ENCODE measurements at places on chromosomes 1 and 21.

- no peak for DNase-seq
These were observed 9.4 kb upstream of the XCL1 start for GRCh38 chr1:168567007-168567406.

DNA sequence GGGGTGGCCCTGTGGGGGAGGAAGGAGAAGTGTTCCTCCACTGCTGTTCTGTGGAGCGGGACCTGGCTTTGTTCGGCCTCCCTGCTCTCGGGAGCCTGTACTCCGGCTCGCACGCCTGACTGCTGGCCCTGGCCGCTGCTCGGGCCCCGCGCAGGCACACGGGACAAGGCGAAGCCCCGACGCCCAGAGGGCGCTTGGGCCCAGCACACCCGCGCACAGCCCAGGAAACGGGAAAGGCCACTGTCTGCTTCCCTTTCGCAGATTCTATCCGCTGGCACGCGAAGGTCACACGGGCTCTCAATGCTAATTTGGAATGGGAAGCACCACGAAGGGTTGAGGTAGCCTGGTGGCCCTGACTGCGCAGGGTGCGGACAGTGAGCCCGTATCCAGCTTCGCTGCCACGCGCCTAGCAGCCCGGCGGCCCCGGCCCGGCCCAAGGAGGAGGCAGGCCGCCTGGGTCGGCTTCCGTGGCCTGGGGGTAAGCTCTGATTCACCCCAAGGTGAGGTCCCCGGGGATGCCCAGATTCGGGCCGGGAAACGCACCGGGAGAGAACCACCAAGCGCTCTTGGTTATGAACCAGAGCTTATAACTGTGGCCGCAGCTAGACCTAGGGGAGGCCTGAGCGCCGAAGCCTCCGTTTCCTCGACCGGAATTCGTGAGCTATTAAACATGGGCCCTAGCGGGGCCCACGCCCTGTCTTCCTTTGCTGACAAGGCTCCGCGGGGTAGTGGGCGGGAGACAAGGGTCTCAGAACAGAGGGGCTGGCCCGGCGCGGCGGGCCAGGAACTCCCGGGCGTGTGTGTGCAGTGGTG lies 19.7 kb upstream of the TBX15 start:
- DNase-seq = peak; percentile 16

DNA sequence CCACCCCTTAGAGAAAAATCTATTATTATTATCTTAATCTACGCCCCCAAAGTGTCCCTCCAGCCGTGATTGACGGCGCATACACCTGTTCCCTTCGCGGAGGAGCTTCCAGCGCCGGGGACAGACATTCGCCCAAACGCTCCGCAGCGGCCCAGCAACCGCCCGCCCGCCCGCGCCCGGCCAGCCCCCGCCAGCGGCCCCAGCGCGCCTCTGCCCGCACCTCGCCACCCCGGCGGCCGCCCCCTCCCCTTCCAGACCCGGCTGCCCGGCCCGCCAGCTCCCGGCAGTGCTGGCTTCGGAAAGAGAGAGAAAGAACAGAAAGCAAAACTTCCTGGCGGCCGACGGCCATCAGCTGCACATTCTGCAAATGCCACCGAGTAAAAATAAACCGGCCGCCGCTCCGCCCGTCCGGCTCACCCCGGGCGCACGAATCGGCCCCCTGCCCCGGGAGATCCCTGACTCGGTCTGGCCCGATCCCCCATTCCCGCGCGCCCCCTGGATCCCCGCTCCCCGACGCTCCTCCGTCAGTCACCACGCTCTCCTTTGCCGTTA lies 1.6 kb downstream of the CASZ1 start:
- peak; percentile 30 for DNase-seq

DNA sequence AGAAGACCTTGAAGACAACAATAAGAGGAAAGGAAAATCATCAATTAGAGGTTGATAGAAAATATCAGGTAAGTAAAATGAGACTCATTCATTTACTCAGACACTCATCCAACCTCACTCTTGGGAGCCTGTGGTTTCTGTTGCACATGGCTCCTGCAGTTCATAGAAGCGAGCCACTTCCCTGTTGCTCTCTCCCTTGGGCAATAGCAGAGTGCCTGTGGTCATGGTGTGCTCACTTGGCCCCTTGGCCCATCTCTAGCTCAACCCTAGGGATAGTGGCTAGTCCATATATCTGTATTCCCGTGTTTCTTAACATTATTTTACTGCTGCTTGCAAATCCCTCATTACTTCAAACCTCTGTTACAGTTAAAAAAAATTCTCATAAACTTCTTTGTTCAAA lies 368.6 kb downstream of the PTPRC start:
- DNase-seq = no peak

GRCh38 chr1:55255901-55256300 lies 40.7 kb upstream of the USP24 start:
- DNase-seq = no peak

DNA sequence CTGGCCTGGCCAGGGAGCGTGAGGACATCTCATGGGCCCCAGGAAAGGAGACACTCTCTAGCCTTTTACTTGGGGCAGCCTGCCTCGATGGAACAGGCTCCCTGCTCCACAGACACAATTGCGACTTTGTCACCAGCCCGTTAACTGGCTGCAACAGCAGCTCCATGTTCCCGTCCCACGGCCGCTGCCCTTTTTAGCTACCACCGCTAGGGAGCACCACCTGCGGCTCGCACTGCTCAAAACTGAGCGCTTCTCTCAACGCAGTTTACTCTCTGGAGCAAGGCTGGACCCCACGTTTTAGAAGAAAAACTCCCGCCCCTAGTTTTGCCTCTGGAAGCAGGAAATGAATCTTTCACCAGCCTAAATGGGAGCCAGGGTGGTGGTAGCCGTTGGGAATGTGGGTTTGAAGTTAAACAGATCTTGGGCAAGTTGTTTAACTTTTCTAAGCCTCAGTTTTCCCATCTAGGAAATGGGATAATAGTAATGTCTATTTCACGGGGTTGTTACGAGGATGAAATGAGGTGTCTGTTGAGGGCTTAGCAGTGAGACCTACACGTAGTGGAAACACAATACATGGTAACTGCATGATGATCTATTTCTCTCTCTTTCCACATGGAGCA lies 3.5 kb upstream of the LRRC38 start:
- DNase-seq = no peak

GRCh38 chr1:226829105-226829504 lies 41.3 kb upstream of the PSEN2 start:
- DNase-seq = no peak

DNA sequence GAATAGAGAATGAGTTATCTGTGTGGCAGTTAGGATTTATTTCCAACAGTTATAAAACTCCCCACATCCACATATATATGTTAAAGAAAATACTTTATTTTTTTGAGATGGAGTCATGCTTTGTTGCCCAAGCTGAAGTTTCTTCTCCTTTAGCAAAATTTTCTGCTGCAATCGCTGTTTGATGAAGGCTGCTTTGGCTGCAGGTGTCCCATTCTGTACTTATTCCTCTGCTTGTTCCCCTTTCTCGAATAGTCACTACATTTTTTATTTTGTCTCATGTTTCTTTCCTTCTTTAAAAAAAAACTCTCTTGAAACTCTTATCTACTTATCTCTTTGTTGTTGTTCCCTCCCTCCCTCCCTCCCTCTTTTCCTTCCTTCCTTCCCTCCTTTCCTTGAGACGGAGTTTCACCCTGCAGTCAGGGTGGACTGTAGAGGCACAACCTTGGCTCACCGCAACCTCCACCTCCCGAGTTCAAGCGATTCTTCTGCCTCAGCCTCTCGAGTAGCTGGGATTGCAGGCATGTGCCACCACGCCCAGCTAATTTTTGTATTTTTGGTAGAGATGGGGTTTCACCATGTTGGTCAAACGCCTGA lies 10.6 kb downstream of the OR2W3 start:
- DNase-seq = no peak

GRCh38 chr21:35602811-35603362 lies 457.4 kb downstream of the SETD4 start:
- no peak for DNase-seq

- DNase-seq = peak; percentile 21
These were observed 1.2 kb downstream of the GPR88 start for GRCh38 chr1:100538913-100539835.

DNA sequence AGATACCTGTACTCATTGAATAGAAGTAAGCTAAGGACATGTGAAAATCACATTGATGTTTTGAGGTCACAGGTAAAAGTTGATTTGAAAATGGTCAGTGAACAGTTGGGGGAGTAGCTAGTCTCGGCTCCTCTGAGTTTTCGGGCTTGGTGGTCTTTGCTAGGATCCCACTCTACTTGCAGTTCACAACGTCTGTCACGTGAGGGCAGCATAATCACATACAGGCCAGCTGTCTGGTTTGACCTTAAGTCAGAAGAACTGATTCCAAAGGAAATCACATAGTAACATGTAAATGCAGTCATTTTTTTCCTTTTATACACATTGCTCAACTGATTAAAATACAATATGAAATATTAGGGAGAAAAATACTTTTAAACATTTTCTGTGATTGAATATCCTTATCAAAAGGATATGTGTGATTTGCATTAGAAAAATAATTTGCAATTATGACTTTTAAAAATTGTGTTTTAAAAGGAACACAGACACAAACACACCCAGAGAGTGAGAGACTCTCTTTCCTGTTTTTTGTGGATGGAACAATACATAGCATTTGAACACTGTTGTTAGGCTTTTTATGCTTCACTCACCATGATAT lies 21.8 kb upstream of the PDC start:
- peak; percentile 73 for DNase-seq

- DNase-seq = no peak
These were observed 26.9 kb upstream of the NKAIN1 start for GRCh38 chr1:31266547-31266946.

GRCh38 chr21:36415375-36415774 lies 30.2 kb downstream of the CHAF1B start:
- DNase-seq = no peak

DNA sequence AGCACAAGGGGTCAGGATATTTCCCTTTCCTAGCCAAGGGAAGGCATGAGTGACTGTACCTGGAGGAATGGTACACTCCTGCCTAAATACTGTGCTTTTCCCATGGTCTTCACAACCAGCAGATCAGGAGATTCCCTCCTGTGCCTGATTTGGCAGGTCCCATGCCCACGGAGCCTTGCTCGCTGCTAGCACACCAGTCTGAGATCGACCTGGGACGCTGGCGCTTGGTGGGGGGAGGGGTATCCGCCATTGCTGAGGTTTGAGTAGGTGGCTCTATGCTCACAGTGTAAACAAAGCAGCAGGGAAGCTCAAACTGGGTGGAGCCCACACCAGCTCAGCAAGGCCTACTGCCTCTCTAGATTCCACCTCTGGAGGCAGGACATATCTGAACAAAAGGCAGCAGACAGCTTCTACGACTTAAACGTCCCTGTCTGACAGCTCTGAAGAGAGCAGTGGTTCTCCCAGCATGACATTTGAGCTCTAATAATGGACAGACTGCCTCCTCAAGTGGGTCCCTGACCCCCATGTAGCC lies 486.0 kb upstream of the CHRM3 start:
- DNase-seq = no peak

- no peak for DNase-seq
These were observed 37.1 kb downstream of the ALPL start for GRCh38 chr1:21546122-21546825.

DNA sequence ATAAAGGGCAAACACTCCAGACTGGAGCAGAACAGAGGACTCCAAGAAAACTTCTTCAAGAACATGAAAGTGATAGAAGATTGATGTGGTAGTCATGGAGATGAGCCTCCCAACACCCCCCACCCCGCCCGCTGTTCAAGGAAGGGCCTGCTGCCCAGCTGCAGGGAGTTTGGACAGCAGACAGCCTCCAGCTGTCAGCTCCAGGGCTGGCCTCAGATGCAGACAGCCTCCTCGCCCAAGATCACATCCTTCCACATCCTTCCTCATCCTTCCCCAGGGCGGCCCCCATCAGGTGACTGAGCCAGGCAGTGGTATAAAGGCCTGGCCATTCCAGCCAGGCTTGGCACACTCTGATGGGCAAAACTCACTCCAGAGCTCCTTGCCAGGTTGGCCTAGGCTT lies 24.6 kb downstream of the HMGN2 start:
- DNase-seq = no peak

DNA sequence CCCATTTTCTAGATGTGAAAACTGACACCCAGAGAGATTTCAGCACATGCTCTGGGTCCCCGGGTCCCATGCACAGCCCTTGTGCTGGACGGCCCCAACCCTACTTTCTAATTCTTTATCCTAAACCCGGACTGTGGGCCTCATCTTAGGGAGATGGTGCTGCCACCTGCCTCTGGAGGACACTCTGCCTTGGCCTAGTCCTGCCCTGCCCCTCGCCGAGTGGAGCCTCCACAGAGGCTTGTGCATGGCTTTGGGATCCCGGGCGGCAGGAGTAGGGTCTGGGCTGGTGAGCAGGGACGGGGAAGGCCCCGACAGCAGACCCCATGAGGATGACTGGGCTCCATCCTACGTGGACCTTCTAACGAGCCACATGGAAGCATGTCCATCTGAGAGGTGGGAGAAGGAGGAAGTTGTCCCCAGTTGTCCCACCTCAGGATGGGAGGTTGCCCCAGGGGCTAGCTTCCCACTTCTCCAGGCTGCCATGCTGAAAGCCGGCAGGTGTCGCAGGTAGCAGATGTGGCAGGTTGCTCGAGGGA lies 12.4 kb downstream of the MX2 start:
- DNase-seq = no peak

- DNase-seq = no peak
These were observed 136.3 kb downstream of the CDC42BPA start for GRCh38 chr1:227182012-227182411.

- no peak for DNase-seq
These were observed 212.8 kb downstream of the DSCAM start for GRCh38 chr21:40634141-40634540.

- DNase-seq = no peak
These were observed 26.9 kb downstream of the DAP3 start for GRCh38 chr1:155715777-155716176.

- no peak for DNase-seq
These were observed 34.1 kb downstream of the BMP8A start for GRCh38 chr1:39525366-39526165.

DNA sequence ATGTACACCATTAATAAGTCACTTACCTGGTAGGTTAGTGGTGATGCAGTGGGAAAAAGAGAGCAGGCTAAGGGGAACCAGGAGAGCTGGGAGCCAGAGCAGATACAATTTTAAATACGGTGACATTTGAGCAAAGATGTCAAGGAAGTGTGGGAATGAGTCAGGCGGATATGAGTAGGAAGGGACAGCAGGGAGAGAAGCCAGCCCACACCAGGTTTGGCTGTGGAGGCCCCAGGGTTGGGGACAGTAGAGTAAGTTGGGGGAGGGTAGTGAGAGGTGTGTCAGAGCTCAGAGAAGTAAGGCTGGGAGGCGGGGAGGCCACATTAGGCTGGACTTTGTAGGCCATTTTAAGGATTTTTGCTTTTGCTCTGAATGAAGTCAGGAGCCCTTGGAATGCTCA lies 482.0 kb downstream of the DISC1 start:
- DNase-seq = no peak

DNA sequence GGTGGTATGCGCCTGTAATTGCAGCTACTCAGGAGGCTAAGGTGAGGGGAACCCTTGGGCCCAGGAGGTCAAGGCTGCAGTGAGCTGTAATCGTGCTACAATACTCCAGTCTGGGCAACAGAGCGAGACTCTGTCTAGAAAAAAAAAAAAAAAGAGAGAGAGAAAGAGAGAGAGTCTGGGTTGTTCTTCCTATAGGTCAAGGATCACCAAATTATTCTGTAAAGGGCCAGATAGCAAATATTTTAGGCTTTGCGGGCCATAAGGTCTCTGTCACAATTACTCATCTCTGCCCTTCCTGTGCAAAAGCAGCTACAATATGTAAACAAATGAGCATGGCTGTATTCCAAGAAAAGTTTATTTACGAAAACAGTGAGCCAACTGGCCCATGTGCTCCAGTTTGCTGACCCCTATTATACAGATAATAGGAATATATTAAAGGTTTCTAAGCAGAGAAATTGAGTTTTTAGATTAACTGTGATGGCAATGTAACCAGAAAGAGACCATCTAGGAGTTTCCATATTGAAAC lies 2.1 kb downstream of the SASS6 start:
- no peak for DNase-seq

GRCh38 chr1:172140072-172140471 lies 280.4 kb upstream of the C1orf105 start:
- no peak for DNase-seq
